ENCODE measurements at places on chromosomes 16 and 17.

DNA sequence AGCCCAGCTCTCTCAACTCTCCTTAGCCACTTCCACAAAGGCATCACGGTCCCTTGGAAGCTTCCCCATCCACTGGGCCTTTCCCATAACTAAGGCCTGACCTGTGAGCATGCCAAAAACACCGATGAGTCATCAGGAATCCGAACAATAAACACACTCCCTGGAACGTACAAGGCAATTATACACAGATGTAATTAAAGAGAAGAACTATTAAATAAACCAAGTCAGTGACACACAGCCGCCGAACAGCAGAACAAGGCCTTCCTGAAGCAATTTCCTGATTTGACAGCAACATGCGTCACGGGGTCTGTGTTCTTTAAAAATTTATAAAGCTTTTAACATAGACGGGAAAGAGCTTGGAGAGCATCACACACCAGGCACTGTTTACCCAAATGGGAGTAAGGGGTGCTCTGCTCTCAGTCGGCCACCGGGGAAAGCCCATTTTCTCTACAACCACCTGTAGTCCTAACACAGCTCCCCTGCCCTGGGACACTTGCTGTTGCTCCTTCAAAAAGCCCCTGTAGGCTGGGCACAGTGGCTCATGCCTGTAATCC, 29.4 kb downstream of the COG7 start:
- no peak for DNase-seq

DNA sequence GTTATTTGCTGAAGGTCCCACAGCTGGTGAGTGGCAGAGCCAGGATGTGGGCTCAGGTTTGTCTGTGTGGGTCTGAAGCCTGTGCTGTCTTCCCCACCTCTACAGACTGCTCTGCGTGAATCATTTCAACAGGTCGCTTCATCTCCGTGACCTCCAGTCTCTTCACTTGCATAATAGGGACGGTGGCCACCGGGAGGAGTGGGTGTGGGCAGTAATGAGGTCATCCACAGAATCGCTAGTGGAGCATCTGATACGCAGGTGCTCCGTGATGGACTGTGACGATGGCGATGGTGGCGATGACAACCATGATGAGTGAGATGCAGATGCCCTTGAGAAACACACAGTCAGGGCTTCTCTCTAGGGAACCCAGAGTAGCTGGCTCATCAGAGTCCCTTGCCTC, 120.2 kb downstream of the RAP1GAP2 start:
- DNase-seq, result no peak

- DNase-seq, result no peak
Observed at GRCh38 chr16:10817963-10818941, at the start of gene TVP23A. Gene TVP23A (minus strand): TSS chr16:10818794. CDS start chr16:10818493, 301 bp downstream.

DNA sequence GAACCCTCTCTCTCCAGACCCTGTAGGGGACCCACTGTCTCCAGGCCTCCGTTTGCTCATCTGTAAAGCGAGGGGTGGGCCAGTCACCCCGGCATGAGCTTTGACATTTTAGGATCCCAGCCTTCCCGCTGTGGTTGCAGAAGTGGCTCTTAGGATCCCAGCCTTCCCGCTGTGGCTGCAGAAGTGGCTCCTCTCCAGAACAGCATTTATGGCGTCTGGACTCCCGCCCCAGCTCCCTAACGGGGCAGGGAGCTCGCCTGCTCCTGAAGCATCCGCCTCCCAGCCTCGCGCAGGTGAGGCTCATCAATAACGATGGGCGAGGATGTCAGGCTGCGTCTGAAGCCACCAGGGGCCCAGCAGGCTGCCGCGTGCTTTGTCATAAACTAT, 222.3 kb upstream of the TNRC6C start:
- no peak for DNase-seq

- DNase-seq, result no peak
Observed at GRCh38 chr16:54526916-54527315, 240.3 kb upstream of the IRX3 start.

GRCh38 chr16:71931599-71931998, 36.3 kb downstream of the IST1 start:
- no peak for DNase-seq

- no peak for DNase-seq
Observed at GRCh38 chr17:31564883-31565301, 173.4 kb downstream of the RAB11FIP4 start.

GRCh38 chr17:66670206-66670605, 164.7 kb upstream of the CACNG5 start:
- no peak for DNase-seq

GRCh38 chr17:8955021-8955959, 10.2 kb downstream of the PIK3R5 start:
- DNase-seq, result no peak

All from stimulated activated CD8-positive, alpha-beta memory T cell treated with anti-CD3 and anti-CD28 coated beads, Interleukin-4, amount 100 ng/mL, for 4 hours (primary cell).